NCI-H69 (cell line): ENCODE measurements at places on chromosomes 1 and 21.
A peak's percentile ranks its signal among the peaks of the same experiment; 100 is the strongest.

DNA sequence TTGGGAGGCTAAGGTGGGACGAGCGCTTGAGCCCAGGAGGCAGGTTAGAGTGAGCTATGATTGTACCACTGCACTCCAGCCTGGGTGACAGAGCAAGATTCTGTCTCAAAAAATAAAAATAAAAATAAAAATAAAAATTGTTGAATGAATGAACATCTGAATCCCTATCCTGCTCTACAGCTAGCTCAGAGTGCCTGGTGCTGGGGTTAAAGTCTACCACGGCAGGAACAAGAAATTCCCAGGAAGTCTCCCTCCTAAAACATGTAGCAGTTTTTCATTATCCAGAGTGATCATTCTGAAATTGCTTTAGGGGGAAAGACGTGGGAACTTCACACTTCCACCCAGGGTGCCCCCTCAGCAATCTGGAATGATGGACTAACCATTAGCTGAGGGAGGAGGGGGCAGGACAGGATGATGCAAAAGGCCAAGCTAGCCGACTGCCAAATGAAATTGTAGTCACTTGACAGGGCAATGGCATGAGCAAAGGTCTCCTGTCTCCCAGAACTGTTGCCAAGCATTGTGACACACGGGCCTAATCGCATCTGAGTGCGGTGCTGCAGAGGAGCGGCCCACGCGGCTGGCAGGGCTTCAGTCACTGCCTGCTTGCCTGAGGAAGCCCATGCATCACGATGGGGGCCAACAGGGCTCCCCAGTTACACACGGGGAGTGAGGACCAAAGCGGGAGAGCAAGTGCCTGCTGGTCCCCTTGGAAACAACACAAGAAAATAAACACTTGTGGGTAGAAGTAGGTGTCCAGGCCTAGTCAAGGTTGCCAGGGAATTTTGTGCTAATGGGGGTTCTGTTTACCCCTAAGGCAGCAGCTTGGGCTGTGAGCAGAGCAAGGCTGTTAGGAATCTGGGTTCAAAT, 85.7 kb downstream of the NENF start:
- no peak for DNase-seq

- no peak for DNase-seq
Measured at GRCh38 chr1:71276466-71276865, 195.6 kb upstream of the ZRANB2 start.

DNA sequence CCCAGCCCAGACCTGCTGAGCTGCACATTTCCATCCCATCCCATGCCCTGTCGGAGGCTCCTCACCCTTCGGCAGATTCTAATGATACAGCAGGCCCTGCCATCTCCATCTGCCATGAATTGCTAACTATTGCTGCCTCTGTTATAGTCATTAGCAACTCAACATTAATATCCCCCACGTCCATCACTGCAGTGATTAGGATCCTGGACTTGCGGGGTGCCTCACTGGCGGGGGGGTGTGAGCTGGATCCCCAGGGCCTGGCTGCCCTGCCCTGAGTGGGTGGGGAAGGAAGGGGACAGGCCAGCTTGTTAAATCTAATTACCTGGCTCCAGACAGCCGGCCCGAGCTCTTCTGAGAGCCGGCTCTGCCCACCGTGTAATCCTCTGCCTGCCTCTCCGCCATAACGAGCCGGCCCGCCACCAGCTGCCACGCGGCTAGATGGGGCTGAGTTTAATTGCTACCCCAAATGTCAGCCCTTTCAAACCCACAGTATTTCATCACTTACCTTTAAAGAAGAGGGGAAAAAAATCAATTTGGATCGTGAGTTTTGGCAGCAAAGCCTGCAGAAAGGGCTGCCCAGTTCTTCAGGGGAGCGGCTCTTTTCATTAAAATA, 227.3 kb upstream of the CSF3R start:
- DNase-seq = peak; percentile 49

- DNase-seq = no peak
Measured at GRCh38 chr21:46253610-46254124, 25.1 kb upstream of the LSS start.

DNA sequence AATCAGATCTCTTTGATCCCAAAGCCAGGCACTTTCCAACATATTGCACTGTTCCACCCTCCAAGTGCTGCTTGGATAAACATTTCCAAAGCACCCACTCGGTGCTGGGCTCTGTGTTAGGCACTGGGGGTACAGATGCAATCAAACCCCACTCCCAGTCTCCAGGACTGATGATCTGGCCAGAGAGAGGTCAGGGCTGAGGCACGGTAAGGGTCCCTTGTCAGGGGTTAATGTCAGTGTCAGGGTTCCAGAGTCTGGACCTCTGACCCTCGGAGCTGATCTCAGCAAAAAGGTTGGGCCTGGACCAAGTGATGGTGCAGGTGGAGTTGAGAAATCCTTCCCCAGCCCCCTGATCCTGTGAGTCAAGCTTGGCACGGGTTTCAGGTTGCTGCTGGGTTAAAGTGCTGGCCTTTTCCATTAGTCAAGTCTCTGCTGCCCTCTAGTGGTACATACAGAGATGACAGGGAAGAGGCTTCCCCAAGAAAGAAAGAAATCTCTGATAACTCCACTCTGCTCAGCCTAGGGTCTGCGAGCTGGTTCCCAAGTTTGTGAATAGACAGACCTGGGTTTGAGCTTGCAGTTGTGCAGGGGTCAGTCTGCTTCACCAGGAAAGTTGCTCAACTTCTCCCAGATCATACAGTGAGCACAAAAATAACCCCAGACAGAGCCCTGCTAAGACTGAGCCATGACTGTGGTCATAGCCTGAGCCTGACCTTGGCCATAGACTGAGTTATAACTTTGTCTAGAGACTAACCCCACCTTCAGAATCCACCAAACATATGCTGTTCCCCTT, 74.6 kb downstream of the DMRTA2 start:
- DNase-seq = peak; percentile 83

GRCh38 chr21:45848805-45849204, 132.8 kb upstream of the COL6A1 start:
- DNase-seq = no peak

- no peak for DNase-seq
Measured at GRCh38 chr1:93124556-93125355, 45.7 kb downstream of the MTF2 start.

GRCh38 chr1:14421977-14422609, 176.4 kb upstream of the KAZN start:
- DNase-seq = no peak

- DNase-seq = no peak
Measured at GRCh38 chr1:116961606-116962005, 40.0 kb upstream of the CD101 start.

DNA sequence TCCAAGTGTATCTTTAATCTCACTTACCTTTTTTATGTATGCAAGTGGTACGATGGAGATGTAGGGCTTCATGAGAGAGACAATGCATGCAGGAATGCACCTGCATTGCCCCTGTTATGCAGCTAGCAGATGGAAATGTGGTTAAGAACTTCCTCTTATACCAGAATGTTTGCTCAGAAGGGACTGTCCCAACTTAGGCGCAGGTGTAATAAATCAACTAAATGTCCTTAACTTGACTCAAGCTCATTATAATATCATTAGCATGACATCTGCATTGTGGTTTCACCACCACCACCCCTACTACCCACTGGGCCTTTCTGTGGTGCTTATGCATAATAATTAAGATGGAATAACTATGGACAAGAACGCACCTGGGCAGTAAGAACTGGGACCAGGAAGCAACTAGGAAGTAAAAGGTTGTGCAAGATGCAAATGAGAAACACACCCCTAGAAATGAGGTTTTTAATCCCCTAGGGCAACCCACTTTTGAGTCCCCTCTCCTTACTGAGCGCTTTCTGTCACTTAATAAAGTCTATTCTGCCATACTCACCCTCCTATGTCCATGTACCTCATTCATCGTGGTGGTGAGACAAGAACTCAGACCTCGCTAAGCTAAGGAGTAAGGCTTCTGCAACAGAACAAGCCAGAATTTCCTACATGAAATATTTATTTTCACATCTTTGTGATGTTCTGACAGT, 1103.3 kb upstream of the B3GALT2 start:
- peak; percentile 77 for DNase-seq

DNA sequence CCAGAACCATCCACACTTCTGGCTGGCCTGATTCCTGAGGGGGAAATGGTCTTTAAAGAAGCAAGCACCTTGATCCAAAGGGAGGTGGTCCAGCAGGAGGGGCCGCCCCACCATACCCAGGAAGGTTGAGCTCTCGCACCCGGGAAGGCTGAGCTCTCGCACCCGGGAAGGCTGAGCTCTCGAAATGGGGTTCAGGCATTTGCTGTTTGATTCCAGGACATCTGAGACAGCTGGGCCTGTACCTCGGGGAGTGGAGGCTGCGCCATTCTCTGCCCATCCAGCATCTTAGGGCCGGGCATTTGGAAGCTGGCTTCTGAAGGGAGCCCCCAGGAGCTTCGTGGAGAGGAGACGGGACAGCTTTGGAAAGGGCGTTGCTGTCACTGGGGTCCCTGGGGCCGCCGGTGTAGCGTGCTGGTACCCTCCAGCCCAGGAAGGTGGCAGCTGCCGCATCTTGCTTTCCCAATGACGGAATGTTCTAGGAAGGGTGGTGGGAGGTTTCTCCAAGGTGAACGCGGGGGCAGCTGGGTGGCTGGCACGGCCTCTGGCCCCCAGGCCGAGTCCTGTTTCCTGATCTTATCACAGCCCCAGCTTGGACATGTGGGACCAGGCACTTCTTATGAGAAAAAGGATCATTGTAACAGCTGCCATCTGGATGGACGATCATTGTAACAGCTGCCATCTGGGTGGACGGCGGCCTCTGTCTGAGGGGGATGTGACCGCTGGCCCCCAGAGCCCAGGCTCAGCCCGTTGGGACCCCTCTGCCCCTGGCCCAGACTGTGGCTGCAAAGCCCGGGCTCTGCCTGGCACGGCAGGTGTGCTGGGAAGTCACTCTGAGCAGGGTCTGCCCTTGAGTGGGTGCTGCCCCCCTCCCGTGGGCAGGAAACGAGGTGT, 61.6 kb downstream of the COL18A1 start:
- no peak for DNase-seq

- peak; percentile 85 for DNase-seq
Measured at GRCh38 chr1:86703696-86704457, 499 bp upstream of the SH3GLB1 start.

- peak; percentile 83 for DNase-seq
Measured at GRCh38 chr1:243974451-243975292, 76.4 kb upstream of the ZBTB18 start.

DNA sequence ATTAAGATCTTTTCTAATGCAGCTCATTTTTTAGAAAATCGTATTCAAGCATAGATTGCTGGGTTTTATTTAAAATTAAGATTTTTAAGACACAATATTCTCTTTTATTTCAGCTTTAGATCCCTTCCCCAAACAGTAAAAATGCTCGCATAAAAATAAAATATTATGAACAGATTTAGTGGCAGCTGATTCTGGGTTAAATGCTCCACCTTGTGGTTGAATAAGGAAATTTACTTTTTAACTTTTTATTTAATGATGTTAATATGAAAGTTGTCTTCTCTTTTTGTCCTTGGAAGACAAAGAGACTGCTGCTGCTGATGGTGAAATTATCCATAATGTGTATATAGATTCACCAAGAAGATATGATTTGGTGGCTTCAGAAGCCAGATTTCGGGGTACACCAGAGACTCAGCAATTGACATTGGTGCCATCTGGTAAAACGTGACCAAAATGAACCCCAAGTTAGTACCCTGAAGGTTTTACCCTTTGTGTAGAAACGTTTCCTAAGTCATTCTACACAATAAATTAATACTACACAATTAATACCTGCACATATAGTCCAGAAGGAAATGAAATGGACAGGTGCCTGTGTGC, 128.0 kb downstream of the ADAMTS1 start:
- peak; percentile 56 for DNase-seq

GRCh38 chr1:214044438-214045214, 56.9 kb downstream of the PROX1 start:
- DNase-seq = peak; percentile 95

GRCh38 chr1:150516616-150517015, 1.1 kb downstream of the FALEC start:
- DNase-seq = peak; percentile 66

DNA sequence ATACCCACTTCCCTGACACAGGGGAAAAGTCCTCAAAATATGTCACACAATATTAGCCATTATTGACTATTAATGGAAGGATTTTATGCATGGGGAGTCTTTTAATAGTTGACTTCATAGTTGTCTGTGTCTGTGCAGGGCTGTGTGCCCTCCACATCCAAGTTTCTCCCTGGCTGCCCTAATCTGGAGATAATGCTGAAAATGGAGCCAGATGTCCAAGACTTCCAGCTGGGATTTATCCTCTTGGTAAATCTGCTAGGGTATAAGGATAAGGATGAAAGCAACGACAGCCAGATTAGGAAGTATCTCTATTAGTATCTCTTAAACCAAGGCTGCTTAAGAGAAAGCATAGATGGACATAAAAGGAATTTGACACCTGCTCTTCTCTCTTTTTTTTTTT, 42.1 kb downstream of the CDK18 start:
- no peak for DNase-seq

DNA sequence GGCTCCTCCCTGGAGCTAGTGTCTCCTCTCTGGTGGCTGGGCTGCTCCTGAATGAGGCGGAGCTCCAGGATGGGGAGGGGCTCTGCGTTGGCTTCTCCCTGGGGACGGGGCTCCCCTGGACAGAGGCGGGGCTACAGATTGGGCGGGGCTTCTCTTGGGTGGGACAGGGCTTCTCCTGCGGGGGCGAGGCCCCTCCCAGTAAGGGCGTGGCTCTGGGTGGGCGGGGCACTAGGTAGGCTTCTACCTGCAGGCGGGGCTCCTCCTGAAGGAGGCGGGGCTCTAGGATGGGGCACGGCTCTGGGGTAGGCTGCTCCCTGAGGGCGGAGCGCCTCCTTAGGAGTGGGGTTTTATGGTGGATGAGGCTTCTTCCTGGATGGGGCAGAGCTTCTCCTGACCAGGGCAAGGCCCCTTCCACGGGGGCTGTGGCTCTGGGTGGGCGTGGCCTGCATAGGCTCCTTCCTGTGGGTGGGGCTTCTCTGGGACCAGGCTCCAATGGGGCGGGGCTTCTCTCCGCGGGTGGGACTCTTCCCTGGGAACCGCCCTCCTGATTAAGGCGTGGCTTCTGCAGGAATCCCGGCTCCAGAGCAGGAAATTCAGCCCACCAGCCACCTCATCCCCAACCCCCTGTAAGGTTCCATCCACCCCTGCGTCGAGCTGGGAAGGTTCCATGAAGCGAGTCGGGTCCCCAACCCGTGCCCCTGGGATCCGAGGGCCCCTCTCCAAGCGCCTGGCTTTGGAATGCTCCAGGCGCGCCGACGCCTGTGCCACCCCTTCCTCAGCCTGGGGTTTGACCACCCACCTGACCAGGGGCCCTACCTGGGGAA, 22.7 kb upstream of the ARF1 start:
- peak; percentile 96 for DNase-seq
